ENCODE measurements at places on chromosomes 4 and X. TPM values are rescaled to one million over a fixed set of nuclear protein-coding genes. Genes with fewer than 3 reads are reported as not detected.
A peak's percentile ranks its signal among the peaks of the same experiment; 100 is the strongest.

DNA sequence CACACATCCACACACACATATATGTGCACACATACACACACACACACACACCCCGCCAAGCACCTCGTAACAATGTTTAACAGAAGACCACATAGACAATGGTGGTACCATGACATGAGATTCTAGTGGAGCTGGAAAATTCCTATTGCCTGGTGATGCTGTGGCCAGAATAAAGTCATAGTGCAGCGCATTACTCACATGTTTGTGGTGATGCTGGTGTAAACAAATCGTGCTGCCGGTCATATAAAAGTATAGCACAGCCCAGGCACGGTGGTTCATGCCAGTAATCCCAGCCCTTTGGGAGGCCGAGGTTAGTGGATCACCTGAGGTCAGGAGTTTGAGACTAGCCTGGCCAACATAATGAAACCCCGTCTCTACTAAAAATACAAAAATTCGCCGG is 275.2 kb downstream of the TRIML1 start:
- H3K36me3 ChIP-seq, result no peaks in the 10 kb centered on the region
- no peak overlapping the region for H3K4me3 ChIP-seq
- DNase-seq, result no peak
- peaks cover under 1% of the 10 kb centered on the region for H3K4me1 ChIP-seq
- H3K27ac ChIP-seq, result no peak overlapping the region

GRCh38 chrX:50920132-50920531 is 9.6 kb downstream of the BMP15 start:
- no peak overlapping the region for H3K27ac ChIP-seq
- DNase-seq, result no peak
- no peak overlapping the region for H3K4me3 ChIP-seq
- H3K36me3 ChIP-seq, result no peaks in the 10 kb centered on the region
- no peaks in the 10 kb centered on the region for H3K27me3 ChIP-seq
- H3K4me1 ChIP-seq, result no peaks in the 10 kb centered on the region

- no peak overlapping the region for H3K4me3 ChIP-seq
- DNase-seq, result no peak
- no peak overlapping the region for H3K27ac ChIP-seq
- no peaks in the 10 kb centered on the region for H3K27me3 ChIP-seq
- H3K4me1 ChIP-seq, result no peaks in the 10 kb centered on the region
Measured at GRCh38 chr4:186200516-186200915, 9.1 kb downstream of the CYP4V2 start.

DNA sequence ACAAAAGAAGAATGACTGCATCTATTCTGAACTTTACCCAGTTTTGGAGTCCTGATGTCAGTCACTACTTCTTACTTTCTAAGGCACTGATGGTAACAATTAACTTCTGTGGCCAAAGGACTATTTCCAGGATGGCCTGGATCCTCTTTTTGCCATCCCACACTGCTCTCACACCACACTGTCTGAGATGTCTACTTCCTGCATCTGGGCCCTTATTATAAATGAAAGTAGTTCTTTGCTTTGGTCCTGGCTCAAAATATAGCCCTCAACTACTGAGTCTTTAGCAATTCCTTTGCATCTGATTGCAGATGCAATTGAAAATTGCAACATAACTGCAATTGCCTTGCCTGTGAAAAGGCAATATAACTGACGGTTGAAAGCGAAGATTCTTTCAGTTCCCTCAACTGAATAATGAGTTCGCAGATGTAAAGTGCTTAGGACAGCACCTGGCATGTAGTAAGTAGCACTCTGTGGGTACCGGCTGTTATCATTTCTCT is 44.2 kb downstream of the COQ2 start:
- no peak overlapping the region for H3K4me3 ChIP-seq
- DNase-seq, result no peak
- H3K36me3 ChIP-seq, result 0 out of 2 replicates have a peak, but pooled peaks cover 5% of the 10 kb centered on the region
- H3K4me1 ChIP-seq, result peaks cover 3% of the 10 kb centered on the region
- no peak overlapping the region for H3K27ac ChIP-seq
- no peaks in the 10 kb centered on the region for H3K27me3 ChIP-seq

- peak overlapping the region; percentile 14 for H3K27ac ChIP-seq
- H3K4me3 ChIP-seq, result no peak overlapping the region
- no peaks in the 10 kb centered on the region for H3K27me3 ChIP-seq
- DNase-seq, result peak; percentile 50
- peaks cover 18% of the 10 kb centered on the region for H3K4me1 ChIP-seq
Measured at GRCh38 chr4:168183717-168184571, 91.6 kb downstream of the ANXA10 start.

CXCL10 gene
- total RNA-seq, result not detected

PTTG2 gene
- total RNA-seq, result not detected

- peaks cover 13% of the 10 kb centered on the region for H3K27me3 ChIP-seq
- no peak for DNase-seq
- peaks cover 39% of the 10 kb centered on the region for H3K4me1 ChIP-seq
- H3K36me3 ChIP-seq, result peaks cover 29% of the 10 kb centered on the region
- H3K4me3 ChIP-seq, result peak overlapping the region; percentile 97
Measured at GRCh38 chrX:47218920-47219815, 687 bp downstream of the CDK16 start.

PRSS48 gene
- not detected for total RNA-seq

DNA sequence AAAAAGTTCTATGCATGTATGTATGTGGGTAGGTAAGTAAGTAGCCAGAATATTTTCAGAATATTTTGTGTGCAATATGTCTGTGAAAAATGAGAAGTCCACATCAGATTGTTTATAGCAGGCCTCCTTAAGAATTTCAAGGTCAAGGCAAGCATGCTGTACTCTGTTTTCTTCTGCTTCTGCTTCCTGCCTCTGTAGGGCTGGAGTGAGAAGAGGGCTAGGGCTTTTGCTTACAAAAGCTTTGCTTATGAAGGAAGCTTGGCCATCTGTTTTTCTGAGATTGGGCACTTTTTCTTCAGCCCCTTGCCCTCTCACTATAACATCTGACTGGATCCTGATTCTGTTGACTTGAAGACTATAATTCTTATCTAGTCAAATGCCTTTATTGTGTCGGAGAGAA is 150.4 kb downstream of the EMCN start:
- no peaks in the 10 kb centered on the region for H3K27me3 ChIP-seq
- no peak for DNase-seq
- no peak overlapping the region for H3K4me3 ChIP-seq
- peaks cover 16% of the 10 kb centered on the region for H3K4me1 ChIP-seq
- no peaks in the 10 kb centered on the region for H3K36me3 ChIP-seq

- H3K27me3 ChIP-seq, result no peaks in the 10 kb centered on the region
- H3K4me3 ChIP-seq, result no peak overlapping the region
- peaks cover 38% of the 10 kb centered on the region for H3K4me1 ChIP-seq
- H3K36me3 ChIP-seq, result peaks cover 7% of the 10 kb centered on the region
Measured at GRCh38 chr4:74267998-74268606, 40.2 kb upstream of the EPGN start.

DNA sequence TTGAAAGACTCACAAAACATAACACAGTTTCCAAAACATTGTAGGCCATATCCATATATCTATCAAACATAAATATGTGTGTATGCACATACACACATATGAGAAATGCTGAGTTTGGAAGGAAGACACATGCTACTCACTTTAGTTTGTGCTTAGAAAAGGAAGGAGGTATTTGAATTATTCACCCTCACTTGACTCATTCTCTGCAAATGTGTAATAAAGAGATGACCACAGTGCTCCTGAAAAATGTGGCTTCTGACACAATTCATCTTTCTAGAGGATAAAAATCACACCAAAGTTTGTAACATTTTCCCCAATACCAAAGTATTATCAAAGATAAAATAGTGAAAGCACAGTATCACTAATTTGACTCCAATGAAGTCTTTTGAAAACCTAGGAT is 950.1 kb downstream of the FAT4 start:
- DNase-seq, result peak; percentile 10
- H3K27me3 ChIP-seq, result no peaks in the 10 kb centered on the region
- no peaks in the 10 kb centered on the region for H3K36me3 ChIP-seq
- H3K27ac ChIP-seq, result no peak overlapping the region
- peaks cover 11% of the 10 kb centered on the region for H3K4me1 ChIP-seq

DNA sequence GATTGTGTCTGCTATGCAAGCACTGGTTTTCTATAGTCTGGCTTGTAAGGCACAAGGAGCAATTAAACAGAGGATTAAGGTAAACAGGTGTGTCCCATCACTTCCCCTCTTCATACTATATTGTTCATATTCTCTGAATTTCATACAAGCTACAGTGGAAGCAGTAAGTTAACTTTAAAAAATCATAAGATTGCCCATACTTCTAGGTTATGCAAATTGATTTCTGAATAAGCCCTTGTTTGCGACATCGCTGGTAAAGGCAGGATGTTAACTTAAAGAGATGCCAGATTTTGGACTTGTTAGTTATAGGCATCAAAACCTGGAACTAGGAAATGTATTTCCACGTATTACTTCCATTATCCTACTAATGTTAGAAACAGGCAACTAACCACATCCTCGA is 1.0 kb upstream of the TMEM131L start:
- no peak for DNase-seq
- H3K36me3 ChIP-seq, result no peaks in the 10 kb centered on the region
- peak overlapping the region; percentile 92 for H3K4me3 ChIP-seq

BEND2 gene
- not detected for total RNA-seq

GRIPAP1 gene
- 30.2 TPM for total RNA-seq

CPLX1 gene
- 0.22 TPM for total RNA-seq

GRCh38 chr4:160129439-160129838 is 1026.6 kb downstream of the RAPGEF2 start:
- DNase-seq, result no peak
- H3K27me3 ChIP-seq, result no peaks in the 10 kb centered on the region
- no peaks in the 10 kb centered on the region for H3K36me3 ChIP-seq

- no peaks in the 10 kb centered on the region for H3K27me3 ChIP-seq
- no peaks in the 10 kb centered on the region for H3K36me3 ChIP-seq
- H3K4me3 ChIP-seq, result no peak overlapping the region
- peaks cover 8% of the 10 kb centered on the region for H3K4me1 ChIP-seq
Measured at GRCh38 chr4:106796876-106797275, 239.2 kb downstream of the DKK2 start.

GRCh38 chr4:3530663-3531254 is 1.5 kb downstream of the LRPAP1 start:
- H3K36me3 ChIP-seq, result no peaks in the 10 kb centered on the region
- H3K4me3 ChIP-seq, result peak overlapping the region; percentile 98
- H3K4me1 ChIP-seq, result peaks cover 11% of the 10 kb centered on the region
- H3K27me3 ChIP-seq, result peaks cover 8% of the 10 kb centered on the region
- H3K27ac ChIP-seq, result no peak overlapping the region

DNA sequence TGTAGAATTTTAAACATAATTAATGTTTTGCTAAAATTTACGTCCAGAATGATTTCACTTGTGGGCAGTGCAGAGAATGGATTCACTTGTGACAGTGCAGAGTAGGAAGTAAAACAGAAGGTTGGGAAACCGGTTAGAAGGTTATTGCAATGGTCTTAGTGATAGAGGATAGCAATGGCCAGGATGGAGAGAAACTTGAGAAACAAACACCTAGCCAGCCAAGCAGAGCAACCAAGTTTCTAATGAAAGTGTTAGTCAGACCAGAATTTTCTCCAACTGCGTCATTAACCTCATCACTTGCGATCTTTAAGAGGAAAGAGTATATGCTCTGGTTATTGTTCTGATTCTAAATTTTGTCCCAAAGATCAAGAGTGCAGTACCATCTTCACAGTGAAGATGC is 50.0 kb upstream of the TBC1D9 start:
- no peaks in the 10 kb centered on the region for H3K36me3 ChIP-seq
- H3K4me1 ChIP-seq, result peaks cover 8% of the 10 kb centered on the region
- DNase-seq, result no peak
- peaks cover 29% of the 10 kb centered on the region for H3K27me3 ChIP-seq
- no peak overlapping the region for H3K27ac ChIP-seq

TECRL gene
- total RNA-seq, result not detected

GRCh38 chr4:8699479-8700145 is 107.0 kb downstream of the CPZ start:
- H3K36me3 ChIP-seq, result no peaks in the 10 kb centered on the region
- no peak for DNase-seq
- H3K27ac ChIP-seq, result no peak overlapping the region
- no peak overlapping the region for H3K4me3 ChIP-seq

GRCh38 chr4:24644983-24645764 is 60.8 kb upstream of the DHX15 start:
- H3K27me3 ChIP-seq, result peaks cover 2% of the 10 kb centered on the region
- peak overlapping the region; percentile 15 for H3K4me3 ChIP-seq
- peak; percentile 6 for DNase-seq
- peaks cover 41% of the 10 kb centered on the region for H3K4me1 ChIP-seq
- H3K36me3 ChIP-seq, result no peaks in the 10 kb centered on the region
- H3K27ac ChIP-seq, result no peak overlapping the region

MAGEC1 gene
- not detected for total RNA-seq

GRCh38 chr4:106473515-106473914 is 104.9 kb upstream of the GIMD1 start:
- no peak for DNase-seq
- H3K27ac ChIP-seq, result no peak overlapping the region
- no peaks in the 10 kb centered on the region for H3K27me3 ChIP-seq
- H3K4me1 ChIP-seq, result peaks cover 6% of the 10 kb centered on the region

ZNF141 gene
- 2.8 TPM for total RNA-seq

DNA sequence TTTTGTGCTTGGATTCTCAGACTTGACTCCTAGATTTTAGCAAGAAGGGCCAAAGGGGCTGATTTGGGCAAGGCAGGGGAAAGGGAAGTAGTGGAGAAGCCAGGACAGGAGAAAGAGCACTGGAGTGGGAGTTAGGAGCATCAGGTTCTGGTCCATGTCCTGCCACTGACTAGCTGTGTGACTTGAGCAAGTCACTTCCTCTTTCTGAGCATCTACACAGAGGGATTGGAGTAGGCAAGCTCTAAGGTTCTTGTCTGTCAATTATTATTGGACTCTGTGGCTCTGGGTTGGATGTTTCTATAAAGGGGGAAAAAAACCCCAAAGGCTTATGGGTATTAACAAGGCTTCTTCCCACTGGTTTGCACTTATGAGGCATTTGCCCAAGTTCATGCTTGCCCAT is 24.4 kb downstream of the PLAC1 start:
- peaks cover 47% of the 10 kb centered on the region for H3K4me1 ChIP-seq
- no peak overlapping the region for H3K4me3 ChIP-seq
- H3K36me3 ChIP-seq, result peaks cover 3% of the 10 kb centered on the region
- DNase-seq, result no peak
- no peaks in the 10 kb centered on the region for H3K27me3 ChIP-seq

- no peak overlapping the region for H3K27ac ChIP-seq
- peaks cover 6% of the 10 kb centered on the region for H3K27me3 ChIP-seq
- H3K4me1 ChIP-seq, result no peaks in the 10 kb centered on the region
- no peaks in the 10 kb centered on the region for H3K36me3 ChIP-seq
Measured at GRCh38 chr4:42641161-42641560, 15.7 kb downstream of the ATP8A1 start.

NIPAL1 gene
- total RNA-seq, result 0.37 TPM
